ENCODE measurements at places on chromosomes 12 and 14. TPM values are rescaled to one million over a fixed set of nuclear protein-coding genes. Genes with fewer than 3 reads are reported as not detected.

GRCh38 chr12:48542300-48542928 is 17.0 kb downstream of the OR8S1 start:
- peak; percentile 24 for DNase-seq

GRCh38 chr12:63935361-63935760 is 90.9 kb downstream of the SRGAP1 start:
- no peak for DNase-seq

GAPDH gene
- 6,143 TPM for total RNA-seq

DNA sequence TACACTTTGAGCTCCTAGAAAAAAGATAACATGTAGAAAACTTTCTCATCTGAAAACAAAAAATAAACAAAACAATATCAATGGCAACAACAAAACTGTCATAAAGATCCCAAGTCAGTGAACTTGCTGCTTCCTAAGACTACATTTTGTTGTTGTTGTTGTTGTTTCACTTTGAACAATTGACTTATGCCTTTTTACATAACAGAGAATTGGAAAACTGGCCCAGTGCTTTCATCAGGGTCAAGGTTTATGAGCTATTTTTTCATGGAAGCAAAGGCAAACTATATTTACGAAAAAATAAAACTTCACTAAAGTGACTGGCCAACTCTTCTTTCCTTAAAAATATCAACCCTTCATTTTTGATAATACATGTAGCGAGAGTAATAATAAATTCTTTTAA is 6.3 kb downstream of the DCN start:
- no peak for DNase-seq

GRCh38 chr14:102321456-102322422 is 2.2 kb downstream of the ZNF839 start:
- no peak for DNase-seq

DNA sequence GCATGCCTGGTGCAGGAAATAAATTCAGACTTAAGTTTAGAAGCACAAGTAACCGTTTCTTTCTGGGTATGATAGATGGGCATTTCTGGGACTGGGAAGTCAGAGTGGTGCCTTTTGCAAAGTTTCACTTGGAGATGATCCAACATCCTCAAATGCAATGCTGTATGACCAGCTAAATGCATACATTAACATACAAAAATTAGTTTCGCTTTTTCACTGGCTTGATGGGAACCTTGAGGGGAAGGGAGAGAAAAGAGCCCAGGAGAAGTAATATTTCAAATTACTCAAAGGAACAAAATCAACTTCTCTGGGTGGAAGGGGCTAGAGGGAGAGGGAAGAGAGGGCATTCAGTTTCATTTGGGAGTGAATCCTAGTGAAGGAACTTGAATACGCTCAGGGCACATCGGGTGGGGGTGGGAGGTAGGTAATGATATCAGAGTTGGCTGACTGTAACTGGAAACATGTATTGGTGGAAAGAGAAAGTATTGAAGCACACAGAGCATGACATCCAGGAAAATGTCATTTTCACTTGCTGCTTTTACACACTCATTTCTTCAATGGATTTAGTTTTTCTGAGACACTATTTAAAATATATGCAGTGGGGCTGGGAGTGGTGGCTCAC is 175.5 kb downstream of the PTPRO start:
- DNase-seq, result no peak

GRCh38 chr14:66036547-66036946 is 449.6 kb upstream of the CCDC196 start:
- DNase-seq, result no peak

DNA sequence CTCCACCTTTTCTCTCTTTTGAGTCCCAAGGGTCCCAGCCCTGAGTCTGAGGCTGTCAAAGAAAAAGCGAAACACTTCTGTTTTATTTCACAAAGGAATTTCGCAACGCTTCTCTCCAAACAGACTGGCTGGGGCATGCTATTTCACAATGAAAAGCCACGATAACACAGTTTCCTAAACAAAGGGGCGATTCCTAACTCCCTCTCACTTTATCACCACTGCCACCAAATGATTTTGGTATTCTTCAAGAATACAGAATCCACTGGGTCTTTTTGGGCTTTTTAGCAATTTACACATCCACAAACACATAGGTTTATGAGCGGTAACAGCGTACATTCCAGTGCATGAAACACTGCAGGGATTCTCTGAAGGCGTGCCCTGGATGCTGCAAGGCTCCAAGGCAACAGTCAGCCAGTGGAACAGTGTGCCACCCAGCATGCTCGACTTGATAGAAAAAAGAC is 161.2 kb downstream of the DAD1 start:
- DNase-seq, result peak; percentile 64

SLC6A13 gene
- total RNA-seq, result not detected

RIN3 gene
- total RNA-seq, result 13.4 TPM

ASB2 gene
- total RNA-seq, result not detected

Data from PC-9 (cell line).